CD4-positive, alpha-beta T cell treated with Interleukin-1 beta for 1 hour (primary cell): ENCODE measurements at places on chromosomes 1 and 21.

GRCh38 chr1:184792450-184792969 lies 37.9 kb upstream of the EDEM3 start:
- DNase-seq, result peak; percentile 59

DNA sequence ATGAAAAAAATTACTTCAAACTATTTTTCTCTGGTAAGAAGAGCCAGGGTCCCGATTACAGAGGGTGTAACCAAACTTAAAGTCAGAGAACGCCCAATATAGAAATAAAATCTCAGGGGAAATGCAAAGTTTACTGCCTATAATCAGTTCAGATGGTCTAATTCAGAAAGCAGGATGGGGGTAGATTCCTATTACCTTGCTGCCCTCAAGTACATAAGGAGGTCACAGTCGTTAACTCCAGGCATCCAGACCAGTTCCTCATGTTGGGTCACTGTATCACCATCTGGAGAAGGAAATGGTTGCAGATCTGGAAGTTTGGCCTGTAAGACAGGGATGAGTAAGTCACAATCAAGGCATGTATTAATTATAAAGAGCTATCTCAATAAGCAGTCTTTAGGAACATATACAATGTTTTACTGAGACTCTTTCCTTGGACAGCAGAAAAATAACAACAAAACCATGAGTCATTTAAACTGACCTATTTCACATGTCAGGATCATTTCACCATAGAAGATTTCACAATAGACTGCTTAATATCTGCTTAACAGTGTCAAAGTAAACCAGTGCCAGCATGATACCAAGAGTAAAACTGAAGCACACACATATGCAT lies 179.4 kb downstream of the SLC45A1 start:
- no peak for DNase-seq

DNA sequence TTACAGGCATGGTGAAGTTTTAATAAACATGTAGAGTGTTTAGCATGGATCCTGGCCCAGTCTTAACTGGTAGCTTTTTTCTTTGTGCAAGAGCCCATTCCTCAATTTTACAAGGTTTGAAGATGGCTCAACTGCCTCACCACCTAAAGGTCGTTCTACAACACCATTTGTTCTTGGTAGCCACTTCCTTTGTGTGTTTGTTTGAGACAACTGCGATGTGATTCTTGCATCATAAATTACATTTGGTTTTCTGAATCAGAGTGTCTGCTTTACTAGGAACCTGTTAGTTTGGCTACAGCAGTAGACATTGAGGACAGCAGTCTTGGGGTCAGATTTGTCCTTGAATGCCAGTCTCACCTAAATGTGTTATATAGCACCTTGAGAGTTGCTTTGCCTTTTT lies 3.3 kb downstream of the PLEKHM2 start:
- DNase-seq, result no peak

- no peak for DNase-seq
These were observed 6.4 kb upstream of the AGL start for GRCh38 chr1:99843760-99844159.

- DNase-seq, result no peak
These were observed 13.0 kb upstream of the IL10 start for GRCh38 chr1:206785182-206785765.

GRCh38 chr1:213274140-213274539 lies 223.1 kb downstream of the RPS6KC1 start:
- DNase-seq, result peak; percentile 0

- DNase-seq, result no peak
These were observed 258.9 kb upstream of the SGIP1 start for GRCh38 chr1:66275083-66275482.

DNA sequence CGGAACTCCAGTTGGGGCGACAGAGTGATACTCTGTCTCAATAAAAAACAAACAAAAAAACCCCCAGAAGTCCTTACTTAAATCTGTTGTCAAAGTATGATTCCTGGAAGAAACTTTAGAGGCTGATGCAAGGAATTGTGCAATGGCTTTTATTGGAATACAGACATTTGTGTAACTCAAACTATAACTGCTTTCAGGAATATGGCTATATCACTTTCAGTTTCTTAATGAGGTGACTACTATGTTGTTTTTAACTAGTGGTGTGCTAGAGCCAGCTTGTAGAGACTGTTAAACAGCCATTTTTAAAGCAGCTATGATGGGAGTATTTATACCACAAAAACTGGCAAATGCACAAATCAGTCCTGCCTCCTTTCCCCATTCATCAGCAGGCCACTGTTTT lies 22.7 kb upstream of the DNAJC28 start:
- no peak for DNase-seq

DNA sequence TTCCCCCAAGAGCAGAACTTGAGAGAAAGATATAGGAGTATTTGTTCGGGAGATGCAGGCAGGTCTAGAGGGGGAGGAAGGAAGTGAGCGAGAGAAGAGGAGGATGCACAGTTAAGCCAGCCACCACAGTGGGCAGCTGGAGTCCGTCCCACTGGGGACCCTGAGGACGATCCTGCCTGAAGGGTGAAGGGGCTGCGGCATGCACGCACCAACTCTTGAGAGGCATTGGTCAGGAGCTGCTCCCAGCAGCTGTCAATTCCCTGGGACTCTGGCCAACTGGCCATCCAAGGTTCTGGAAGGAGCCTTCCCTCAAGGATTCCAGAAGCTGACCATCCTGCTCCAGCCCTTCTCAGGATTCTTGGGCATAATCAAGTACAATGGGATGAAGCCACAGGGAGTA lies 246.9 kb downstream of the MATN1 start:
- no peak for DNase-seq

- no peak for DNase-seq
These were observed 258.1 kb downstream of the SDCCAG8 start for GRCh38 chr1:243513726-243514491.

DNA sequence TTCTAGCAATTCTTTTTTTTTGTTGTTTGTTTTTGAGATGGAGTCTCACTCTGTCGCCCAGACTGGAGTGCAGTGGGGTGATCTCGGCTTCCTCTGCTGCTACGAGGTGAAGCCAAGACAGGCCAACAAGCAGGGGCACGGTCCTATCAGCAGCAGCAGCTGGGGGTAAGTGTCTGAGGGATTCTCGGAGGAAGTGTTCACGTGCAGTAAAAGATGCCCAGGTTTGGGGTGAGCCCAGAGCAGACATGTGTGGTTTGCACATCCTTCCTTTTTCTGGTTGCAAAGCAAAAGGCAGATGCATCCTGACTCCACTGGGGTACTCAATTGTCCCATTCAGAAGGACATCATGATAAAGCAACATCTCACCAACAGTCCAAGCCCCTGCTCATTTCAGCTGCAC lies 27.7 kb downstream of the PIGP start:
- peak; percentile 2 for DNase-seq

GRCh38 chr1:152009691-152010090 lies 16.0 kb upstream of the S100A10 start:
- DNase-seq, result no peak

- DNase-seq, result no peak
These were observed 88.6 kb upstream of the LRRC8D start for GRCh38 chr1:89732206-89732605.

GRCh38 chr1:214427871-214428277 lies 123.5 kb downstream of the PTPN14 start:
- DNase-seq, result peak; percentile 61
